ENCODE measurements at places on chromosomes 4 and X. TPM values are rescaled to one million over a fixed set of nuclear protein-coding genes. Genes with fewer than 3 reads are reported as not detected.

ETDB gene
- not detected for total RNA-seq

EXOC1L gene
- not detected for total RNA-seq

GAB1 gene
- total RNA-seq = 2.8 TPM

GLRA3 gene
- total RNA-seq = not detected

TRIM75 gene
- not detected for total RNA-seq

PCDH18 gene
- 10.8 TPM for total RNA-seq

GAGE12H gene
- total RNA-seq = not detected

DLG3 gene
- total RNA-seq = 3.0 TPM

YY2 gene
- 2.0 TPM for total RNA-seq

YIPF7 gene
- total RNA-seq = not detected

KIF4A gene
- total RNA-seq = 62.6 TPM
